Anterior cingulate cortex (tissue), 58 donors: ENCODE measurements at places on chromosomes 1 and 21.
A peak's percentile ranks its signal among the peaks of the same experiment; 100 is the strongest.

DNA sequence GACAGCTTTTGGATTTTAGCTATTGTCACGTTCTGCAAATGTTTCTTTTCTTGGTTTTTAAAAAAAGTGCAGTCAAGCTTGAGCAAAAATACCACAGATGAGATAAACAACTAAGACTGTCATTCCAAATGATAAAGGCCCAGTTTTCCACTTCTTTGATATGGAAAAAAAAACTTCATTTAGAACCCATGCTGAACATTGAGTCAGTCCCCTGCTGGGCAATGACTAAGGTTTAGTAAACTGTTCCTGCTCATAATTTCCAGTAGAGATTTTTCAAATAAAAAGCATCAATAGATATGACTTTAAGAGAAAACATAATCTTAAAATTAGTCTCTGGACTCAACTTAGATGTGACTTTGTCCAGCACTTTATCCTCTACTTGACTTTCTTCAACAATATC, 167.9 kb upstream of the C8B start:
- DNase-seq: no peak

DNA sequence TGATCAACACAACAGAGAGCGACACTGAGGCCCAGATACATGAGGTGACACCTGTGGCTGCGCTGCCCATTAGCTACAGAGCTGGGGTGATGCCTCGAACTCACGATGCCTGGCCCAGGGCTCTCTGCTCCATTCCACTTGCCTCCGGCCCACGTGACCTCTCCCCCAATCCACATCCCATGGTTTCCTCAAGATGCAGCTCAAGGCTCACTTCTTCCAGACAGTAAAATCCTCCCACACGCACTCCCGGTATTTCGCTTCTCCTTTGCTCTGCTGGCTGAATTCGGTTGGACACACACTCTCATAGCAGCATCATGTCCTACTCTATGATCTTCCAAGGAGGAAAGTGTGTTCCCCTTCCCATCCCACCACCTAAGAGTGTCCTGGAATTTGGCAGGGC, 672.5 kb downstream of the KIF26B start:
- no peak for DNase-seq

- no peak for DNase-seq
Observed at GRCh38 chr1:66371233-66372005, 162.5 kb upstream of the SGIP1 start.

- DNase-seq: no peak
Observed at GRCh38 chr1:1344655-1345361, 4.4 kb downstream of the DVL1 start.

DNA sequence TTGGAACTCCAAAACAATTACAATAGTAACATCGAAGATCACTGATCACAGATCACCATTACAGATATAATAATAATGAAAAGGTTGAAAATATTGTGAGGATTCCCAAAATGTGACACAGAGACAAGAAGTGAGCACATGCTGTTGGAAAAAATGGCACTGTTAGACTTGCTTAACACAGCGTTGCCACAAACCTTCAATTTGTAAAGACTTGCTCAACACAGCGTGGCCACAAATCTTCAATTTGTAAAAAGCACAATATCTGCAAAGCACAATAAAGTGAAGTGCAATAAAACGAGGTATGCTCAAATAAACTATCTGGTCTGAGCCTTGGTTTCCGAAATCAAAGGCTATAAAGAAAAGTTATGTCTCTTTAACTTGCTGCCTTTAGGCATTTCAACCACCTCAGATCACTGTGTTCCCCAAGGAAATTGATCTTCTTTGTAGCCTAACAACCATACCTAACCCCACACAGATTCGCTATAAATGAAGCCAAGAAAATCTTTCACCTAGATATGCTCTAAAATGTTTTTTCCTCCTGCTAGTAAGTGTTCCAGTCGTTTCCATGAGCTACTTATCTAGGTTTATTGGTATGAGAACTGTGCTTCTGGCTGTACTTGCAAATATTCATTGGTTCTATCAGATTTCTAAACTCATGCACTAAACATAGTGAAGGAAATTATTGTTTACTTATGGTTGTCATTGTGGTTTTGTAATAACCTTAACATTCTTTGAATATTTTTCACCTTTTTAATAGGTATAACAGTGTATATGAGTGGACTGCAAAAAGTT, 13.1 kb upstream of the LPGAT1 start:
- no peak for DNase-seq

- no peak for DNase-seq
Observed at GRCh38 chr1:191993549-191993948, 164.7 kb upstream of the RGS18 start.

DNA sequence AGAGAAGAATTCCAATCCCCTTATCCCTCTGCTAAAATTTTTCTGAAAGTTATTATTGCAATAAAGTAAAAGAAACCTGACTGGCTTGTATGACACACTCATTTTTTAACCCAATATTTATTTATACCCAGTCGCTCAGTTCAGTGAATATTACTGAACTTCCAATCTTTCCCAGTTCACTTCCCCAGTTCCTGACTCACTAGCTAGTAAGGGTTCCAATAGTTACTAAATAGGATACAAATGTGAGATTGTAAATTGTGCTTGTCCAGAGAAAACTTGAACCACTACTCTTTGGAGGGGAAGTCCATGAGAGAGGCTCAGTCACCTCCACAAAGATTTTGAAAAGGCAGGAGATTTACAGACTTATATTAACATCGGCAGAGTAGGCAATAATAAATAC, 31.4 kb downstream of the PRDX6 start:
- DNase-seq: no peak

GRCh38 chr1:17232759-17233661, 15.9 kb upstream of the PADI3 start:
- no peak for DNase-seq

- peak; percentile 31 for DNase-seq
Observed at GRCh38 chr1:10179406-10180091, 30.8 kb upstream of the KIF1B start.

GRCh38 chr1:74763807-74764206, 30.9 kb downstream of the TYW3 start:
- no peak for DNase-seq

DNA sequence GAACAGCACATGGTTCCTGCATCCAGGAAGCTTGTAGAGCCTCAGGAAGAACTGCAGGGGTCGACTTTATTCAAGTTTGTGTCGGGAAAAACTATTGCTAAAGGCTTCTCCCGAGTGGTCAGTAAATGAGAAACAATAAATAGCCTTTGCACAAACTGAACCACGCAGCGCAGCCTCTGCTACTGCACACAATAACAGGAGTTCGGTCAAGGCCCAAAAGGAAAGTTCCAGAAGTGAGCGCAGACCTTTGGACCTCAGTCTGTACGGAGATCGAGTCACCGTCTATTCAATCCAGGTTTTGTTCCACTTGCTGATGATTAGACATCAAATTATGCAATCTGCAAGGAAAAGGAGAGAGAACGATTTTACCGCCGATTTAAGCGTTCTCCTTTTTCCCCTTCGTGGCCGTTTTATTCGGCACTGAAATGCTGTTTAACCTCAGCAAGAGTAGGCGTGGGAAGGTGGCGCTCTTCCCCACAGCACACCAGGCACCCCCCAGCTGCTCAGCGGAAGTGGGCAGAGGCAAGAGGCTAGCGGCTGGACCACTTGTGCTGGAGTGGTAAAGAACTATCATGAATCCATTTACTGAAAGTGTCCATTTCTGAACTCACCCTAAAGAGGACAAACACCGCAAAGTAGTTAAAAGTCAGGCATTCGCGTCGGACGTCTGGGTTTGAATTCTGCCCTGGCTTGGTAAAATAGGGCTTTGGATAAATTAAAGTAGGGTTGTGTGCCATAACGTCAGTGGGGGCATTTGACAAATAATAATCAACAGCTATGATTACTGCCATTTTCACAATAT, 6.1 kb upstream of the LHX8 start:
- no peak for DNase-seq

DNA sequence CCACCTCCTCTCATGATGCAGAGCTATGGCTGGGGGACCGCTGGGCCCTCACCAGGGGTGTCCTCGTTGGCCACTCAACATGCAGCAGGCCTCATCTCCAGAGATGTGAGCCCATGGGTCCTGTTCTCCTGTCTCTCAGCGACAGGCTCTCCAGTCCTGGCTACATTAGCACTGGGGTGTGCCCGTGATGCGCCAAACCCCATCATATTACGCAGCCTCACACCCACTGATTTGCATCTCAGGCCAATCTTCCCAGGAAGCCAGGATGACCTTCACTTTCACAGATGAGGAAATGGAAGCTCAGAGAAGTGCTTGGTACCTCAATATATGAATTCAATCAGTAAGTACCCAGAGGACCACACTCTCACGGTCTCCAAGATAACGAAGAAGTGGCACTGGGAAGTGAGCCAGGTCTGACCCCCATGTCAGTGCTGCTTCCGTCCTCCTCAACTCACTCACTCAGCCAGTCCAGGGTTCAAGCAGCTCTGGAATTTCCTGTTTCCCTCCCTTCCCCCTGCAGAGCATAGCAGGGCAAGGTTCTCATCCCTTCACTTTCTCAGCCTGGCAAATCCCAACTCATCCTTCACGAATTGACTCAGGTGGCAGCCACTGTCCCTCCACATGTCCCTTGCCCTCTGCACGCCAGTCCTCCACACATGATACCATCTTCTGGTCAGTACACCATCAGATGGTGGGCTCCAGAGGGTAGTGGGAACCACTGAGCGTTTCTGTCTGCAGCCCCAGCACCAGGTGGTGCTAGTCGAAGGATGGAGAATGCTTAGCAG, 28.9 kb upstream of the EVA1B start:
- no peak for DNase-seq

DNA sequence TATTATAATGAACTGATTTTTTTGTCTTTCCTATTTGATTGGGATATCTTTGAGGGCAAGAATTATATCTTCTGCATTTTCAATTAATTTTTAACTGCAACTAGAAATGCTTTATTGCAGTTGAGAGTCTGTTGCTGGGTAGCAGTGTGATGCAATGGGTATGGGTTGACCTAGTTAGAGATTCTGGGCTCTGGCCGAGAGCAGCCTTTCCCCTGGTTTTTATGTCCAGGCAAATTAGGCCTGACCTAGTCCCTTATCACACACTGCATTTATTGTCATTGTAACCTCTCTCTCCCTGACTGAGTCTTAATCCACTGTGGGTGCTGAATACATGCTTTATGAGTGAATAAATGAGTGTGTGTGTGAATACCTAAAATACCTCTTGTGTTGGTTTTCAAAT, 206.4 kb upstream of the PTGFR start:
- no peak for DNase-seq
